Dorsolateral prefrontal cortex (tissue), 122 donors: ENCODE measurements at places on chromosomes 5 and 9. TPM values are rescaled to one million over a fixed set of nuclear protein-coding genes. Genes with fewer than 3 reads are reported as not detected.

DNA sequence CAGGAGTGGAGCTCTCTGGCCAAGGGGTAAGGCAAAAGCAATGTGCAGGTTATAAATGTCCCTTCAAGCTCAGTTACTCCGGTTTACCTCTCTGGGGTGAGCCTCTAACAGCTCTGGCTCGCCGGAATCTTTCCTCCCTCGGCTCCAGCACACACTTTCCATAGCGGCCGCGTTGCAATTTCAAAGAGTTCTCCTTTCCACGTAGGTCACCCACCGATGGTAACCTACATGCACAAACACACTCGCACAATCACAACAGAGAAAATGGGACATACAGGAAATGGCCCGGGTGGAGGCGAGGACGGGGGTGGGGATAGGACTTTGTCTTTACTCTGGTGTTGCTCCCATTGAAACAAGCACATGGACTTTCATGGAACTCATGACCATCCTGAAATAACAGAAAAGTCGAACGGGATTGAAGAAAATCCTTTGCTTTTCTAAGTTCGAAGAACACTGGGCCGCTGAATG, 1.2 kb downstream of the LHFPL2 start:
- no peak for DNase-seq

DNA sequence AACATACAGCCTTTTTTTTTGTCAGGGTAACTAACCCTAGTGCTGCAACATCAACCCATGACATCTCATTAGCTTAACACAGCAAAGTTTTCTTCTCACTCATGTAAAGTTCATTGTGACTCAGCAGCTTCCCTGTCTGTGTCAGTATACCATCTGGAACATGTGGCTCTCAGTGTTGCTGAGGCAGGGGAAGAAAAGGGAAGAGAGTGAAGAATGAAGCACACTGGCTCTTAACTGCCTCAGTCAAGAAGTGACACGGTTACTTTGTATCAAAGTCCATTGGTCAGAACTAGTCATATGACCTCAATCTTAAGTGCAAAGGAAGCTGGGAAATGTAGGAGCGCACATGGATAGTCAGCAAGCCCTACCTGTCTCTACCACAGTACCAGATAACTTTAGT, 185.0 kb upstream of the ELL2 start:
- no peak for DNase-seq

GRCh38 chr9:38771593-38771992, 51.7 kb upstream of the FAM240B start:
- no peak for DNase-seq

The GALT gene
- 49.8 TPM for total RNA-seq

DNA sequence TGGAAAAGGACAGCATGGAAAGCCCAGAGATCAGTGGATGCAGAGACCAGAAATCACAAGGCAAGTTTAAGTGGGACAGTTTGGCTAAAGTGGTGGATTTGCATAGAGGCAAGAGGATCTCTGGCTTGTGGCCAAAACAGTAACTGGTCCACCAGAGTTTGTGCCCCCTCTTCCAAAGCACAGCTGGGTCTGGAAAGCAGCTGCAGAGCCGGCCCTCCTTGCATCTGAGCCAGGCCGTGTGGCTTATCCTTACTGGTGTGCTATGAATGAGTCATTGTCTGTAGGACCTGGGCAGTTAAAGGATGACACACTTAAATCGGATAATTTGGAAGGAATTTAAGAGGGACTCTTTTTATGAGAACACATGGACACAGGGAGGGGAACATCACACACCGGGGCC, 146.6 kb downstream of the PIP5K1B start:
- no peak for DNase-seq

DNA sequence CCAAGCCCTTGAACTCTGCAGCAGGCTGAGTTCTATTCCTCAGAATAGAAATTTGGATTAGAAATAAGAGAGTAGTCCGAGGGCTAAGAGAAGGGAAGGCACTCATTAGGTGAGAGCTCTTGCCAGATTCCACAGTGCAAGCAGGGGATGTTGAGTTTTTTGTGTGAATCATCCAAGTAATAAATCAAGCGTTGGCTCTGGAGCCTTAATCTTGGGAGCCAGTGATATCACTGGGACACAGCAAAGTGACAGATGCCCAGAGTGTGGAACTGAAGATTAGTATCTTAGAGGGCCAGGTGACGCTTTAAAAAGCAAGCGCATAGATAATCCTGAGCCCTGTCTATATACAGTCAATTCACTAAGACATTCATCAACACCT, 60.3 kb downstream of the FOXD1 start:
- no peak for DNase-seq

The BHMT2 gene
- total RNA-seq, result 10.9 TPM

GRCh38 chr5:27854243-27854852, 816.0 kb upstream of the CDH9 start:
- no peak for DNase-seq

The EDIL3 gene
- 139 TPM for total RNA-seq

The AFAP1L1 gene
- total RNA-seq, result 8.8 TPM

The STOM gene
- total RNA-seq, result 99.1 TPM

The DBN1 gene
- total RNA-seq, result 73.6 TPM

- DNase-seq, result no peak
Observed at GRCh38 chr9:12464910-12465512, 228.2 kb upstream of the TYRP1 start.

DNA sequence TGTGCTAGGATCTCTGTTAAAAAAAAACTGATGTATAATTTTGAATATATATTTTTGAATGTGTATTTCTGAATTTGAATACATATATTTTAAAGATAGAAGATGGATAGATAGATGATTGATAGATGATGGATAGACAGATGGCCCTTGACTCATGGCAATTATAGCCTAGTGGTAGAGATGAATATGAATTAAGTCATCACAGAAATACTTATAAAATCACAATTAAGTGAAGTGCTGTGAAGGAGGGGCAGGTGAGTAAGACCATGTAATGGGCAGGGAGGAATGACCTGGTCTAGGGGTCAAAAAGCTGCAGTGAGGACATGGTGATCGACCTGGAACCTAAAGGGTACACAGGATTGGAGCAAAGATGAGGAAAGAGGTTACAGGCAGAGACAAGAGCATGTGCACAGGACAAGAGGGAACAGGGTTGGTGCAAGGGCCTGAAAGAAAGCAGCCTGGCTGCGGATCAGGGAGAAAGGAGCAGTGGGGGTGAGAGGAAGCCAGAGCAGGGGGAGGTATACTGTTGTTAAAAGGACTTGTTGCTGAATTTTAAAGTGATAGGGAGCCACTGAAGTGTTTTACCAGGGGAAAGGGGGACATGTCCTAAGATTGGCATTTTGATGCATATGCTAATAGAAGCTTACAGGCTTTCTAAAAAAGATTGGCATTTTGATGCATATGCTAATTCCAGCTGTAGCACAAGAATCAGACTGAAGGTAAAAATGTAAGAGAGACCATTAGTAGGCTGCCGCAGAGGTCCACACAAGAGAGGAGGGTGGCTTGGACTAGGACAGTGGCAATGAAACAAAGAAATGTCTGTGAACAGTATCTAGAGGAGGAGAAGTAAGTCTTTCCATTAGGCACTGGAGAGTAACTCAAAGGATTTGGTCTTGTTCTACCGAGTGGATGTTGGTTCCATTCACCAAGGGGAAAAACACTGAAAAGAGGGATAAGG, 527.8 kb downstream of the AGTPBP1 start:
- no peak for DNase-seq

The HAPLN1 gene
- total RNA-seq, result 6.3 TPM

- DNase-seq, result no peak
Observed at GRCh38 chr9:89956331-89956730, 351.5 kb downstream of the GADD45G start.

The LCN1 gene
- not detected for total RNA-seq

The PCDHGB6 gene
- 8.1 TPM for total RNA-seq

The MEF2C gene
- 305 TPM for total RNA-seq

DNA sequence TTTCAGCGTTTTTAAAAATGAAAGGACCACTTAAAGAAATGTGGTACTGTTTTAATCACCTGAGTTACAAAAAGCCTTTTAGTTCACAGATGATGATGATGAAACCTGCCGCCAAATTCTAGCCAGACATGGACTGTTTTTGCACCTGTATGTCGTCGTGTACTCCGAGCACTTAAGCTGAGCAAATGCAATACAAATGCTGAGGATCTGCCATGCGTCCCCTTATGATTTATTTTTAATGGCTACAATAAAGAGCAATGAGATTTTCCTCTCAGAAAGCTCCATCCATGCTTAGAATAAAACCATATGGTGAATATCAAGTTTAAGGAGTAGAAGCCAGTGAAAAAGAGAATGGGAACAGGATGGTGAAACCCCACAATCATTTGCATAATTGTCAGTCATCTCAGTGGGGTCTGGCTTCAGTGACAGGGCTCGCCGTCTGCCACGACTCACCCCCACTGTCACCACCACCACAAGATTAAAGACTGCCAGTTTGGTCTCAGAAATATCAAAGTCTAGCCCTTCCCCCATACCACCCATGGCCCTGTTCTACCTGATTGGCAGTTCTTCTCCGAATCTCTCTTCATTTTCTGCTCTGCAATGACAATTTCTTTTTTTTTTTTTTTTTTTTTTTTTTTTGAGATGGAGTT, 159.9 kb downstream of the GOLPH3 start:
- DNase-seq, result no peak

- no peak for DNase-seq
Observed at GRCh38 chr5:147175516-147176097, 59.2 kb upstream of the STK32A start.

DNA sequence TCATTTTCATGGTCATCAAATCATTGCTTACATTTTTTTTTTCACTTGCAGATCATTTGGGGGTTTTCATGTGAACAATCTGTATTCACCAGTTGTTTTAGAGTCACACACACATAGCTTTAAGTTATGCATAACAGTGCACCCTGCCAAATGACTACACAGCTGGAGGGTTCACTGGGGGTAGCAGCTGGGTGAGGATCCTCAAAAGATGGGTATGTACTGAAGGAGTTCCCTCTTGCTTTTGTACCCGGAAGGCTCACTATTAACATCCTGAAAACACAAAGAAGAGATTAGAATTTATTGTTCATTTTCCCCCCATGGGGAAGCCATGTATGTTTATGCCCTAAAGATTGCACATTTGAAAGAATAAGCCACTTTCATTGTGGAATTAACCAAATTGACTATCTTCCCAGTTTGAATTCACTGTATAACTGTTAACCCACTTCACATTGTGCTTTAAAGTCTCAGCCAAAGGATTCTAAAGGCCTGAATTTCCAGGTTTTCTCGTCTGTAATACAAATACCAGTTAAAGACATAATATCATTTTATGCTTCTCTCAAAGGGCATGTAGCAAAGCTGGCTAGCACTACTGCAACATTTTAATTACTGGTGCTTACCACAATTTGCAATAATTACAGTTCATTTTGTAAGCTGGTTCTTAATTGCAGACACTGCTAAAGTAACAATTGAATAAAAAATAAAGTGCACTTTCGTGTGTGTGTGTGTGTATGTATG, 466.4 kb upstream of the MEF2C start:
- no peak for DNase-seq

GRCh38 chr5:134463176-134463720, 51.6 kb upstream of the CDKN2AIPNL start:
- DNase-seq, result no peak

- DNase-seq, result no peak
Observed at GRCh38 chr5:124059200-124059599, 547.2 kb downstream of the CSNK1G3 start.

GRCh38 chr9:98707166-98708102, 1.3 kb downstream of the GABBR2 start:
- peak; percentile 60 for DNase-seq

- no peak for DNase-seq
Observed at GRCh38 chr5:102701748-102702147, 53.4 kb upstream of the PAM start.

DNA sequence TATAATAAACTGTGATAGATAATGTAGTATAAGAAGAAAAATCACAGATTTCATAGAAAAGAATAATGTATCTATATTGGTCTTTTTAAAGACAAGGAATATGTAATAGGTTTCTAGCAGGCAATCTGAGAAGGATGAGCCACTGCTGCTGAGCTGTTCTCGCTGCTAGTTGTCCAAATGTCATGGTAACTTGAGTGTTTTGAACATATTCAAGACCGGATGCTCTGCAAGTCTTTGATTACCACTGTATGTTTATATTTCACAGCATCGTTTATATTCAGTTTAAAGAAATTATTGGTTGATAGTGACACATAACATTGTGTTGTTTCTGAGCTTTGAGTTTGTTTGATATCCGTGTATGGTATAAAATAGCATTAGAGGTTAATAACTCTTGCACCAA, 9.6 kb downstream of the C5orf47 start:
- DNase-seq, result no peak

DNA sequence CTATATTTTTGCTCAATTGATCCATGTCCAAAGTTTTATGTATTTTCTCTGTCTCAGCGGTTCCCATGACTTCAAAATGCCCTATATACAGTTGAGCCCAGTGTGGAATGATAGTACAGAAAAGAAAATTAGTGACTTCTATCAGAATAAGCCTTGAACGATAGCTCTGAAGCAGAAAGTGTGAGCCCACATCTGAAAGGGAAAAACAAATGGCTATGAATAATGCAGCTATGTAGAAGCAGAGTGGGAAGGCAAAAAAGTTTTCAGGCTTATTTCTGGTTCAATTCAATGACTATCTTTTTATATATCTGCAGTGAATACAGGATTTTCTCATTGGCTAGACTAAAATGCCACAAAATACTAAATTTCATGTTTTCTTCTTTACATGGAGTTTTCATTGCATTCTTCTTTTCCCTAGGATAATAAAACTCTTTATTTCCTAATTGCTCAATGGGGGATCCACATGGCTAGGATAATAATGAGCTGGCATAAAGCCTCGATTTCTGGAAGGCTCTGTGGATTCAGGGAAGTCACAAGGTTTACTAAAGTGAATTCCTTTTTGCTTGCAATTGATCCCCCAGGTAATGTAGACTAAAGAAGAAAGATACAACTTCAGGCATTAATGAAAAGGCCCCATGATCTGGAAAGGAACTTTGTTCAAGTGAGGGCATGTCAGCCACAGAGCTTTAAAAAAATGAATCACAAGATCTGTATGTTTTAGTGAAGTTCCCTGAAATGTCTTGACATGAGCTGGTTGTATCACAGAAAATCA, 377.0 kb upstream of the RIOK2 start:
- DNase-seq, result no peak

The POU5F2 gene
- total RNA-seq, result 4.0 TPM

DNA sequence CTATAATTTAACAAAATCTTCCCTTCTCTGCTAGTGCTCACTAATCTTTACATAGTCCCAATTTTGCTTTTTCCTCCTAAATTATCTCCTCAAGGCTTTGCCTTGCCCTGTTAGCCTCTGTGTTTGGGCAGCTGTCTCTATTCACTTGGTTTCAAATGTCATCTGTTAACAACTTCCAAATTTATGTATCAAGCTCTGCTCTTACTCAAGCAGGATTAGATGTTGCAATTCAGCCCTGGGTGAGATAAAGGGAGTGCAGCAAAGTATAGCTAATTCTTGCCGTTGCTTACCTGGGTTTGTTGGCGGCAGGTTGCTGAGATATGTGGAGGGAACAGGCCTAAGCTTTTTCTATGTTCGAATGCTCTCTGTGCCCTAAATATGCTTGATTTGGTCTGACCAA, 483.8 kb downstream of the DMAC1 start:
- DNase-seq, result no peak

The SHC3 gene
- 78.8 TPM for total RNA-seq
